ENCODE measurements at places on chromosomes 5 and 9. TPM values are rescaled to one million over a fixed set of nuclear protein-coding genes. Genes with fewer than 3 reads are reported as not detected.

DNA sequence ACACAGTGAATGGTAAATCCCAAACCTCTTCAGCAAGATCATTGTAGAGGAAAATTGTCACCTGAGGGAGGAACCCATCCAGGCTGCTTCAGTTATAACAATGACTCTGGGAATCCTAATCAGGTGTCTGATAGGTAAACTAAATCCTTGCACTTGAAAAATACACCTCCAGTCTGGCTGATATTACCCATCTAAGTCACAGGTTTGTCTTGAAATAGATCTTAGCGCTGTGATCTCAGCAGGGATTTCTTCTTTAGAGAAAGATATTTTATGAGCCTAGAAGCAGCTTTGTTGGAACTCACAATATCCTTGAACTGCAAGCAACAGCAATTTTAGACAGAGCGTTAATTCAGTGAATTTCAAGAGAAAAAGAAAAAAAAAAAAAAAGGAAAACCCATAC is 149.7 kb downstream of the SGCD start:
- DNase-seq = no peak

OCLN gene
- total RNA-seq = 10.3 TPM

RAD1 gene
- 22.3 TPM for total RNA-seq

DNA sequence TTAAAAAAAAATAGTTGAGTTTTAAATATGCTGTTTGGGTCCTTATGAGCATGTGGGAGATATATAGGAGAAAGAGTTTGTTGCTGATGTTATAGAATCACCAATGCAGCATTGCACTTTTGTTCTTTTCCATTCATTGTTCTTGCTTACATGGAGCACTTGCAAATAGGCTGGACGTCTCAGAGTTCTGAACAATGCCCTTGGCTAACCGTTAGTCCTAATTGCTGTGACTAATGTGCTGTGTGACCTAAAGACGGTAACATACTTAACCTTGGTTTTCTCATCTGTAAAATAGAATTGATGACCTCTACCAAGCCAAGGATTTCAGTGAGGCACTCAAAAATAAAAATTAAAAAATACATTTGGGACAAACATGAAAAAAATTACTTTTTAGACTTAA is 29.8 kb downstream of the PIK3R1 start:
- no peak for DNase-seq

DNA sequence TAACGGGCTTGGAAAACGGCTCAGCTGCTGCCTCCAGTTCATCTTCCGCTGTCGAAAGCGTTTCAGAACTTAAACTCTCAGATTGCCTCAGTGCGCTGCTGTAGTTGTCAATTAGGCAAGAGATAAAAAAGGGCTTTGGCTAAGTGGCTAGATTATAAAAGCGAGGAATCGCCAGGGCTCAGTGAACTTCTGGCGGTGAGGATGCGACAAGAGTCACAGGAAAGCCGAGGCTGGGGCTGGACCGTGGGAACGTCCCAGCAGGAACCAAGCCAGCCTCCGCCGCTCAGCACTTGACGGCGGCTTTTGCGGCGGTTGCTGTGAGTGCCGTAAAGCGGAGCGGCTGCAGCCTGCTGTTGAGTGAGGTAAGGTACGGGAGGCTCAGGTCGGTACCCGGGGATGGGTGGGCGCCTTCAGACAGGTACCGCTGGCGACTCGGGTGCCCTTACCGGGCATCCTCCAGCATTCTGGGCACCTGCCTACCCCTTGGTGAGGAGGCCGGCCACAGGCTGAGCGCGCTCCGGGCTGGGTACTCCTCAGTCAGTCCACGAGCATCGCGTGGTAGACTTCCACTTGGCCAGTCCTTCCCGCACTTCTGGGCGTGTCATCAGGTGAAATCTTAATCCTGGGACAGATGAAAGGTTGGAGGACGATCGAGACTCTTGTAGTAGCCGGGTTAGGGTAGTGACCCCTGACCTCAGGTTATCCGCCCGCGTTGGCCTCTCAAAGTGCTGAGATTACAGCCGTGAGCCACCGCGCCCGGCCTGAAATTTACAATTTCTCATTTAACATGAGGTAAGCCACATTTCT is at the start of gene FKTN:
Gene FKTN, plus strand, starts transcription at position 328 of the 807 bp plus-strand sequence. CDS start 16,902 bp downstream, outside the sequence.
- peak; percentile 73 for DNase-seq

GRCh38 chr5:168679515-168679920 is 100.3 kb upstream of the PANK3 start:
- peak; percentile 70 for DNase-seq

DNA sequence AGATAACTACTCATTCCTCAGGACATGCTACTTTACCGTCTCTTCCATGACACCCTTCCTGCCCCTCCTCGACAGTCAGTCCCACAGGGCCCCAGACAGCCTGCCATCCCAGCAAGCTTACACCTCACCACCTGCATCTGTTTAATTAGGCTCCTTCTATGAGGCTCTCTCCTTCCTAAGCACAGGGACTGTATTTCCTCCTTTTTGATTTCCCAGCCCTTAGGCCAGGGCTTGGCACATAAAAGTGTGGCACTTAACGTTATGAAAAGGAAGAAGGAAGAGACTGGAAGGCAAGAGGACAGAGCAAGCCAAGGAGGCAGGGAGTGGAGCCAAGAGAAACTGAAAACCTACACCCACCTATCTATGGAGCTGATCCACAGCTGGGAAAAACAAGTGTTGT is 146.8 kb downstream of the SIL1 start:
- no peak for DNase-seq

IQGAP2 gene
- 55.5 TPM for total RNA-seq

GRCh38 chr9:68541568-68541967 is 885 bp upstream of the TMEM252 start:
- DNase-seq = no peak

- DNase-seq = no peak
Observed at GRCh38 chr5:149210968-149211490, 60.6 kb upstream of the AFAP1L1 start.

DNA sequence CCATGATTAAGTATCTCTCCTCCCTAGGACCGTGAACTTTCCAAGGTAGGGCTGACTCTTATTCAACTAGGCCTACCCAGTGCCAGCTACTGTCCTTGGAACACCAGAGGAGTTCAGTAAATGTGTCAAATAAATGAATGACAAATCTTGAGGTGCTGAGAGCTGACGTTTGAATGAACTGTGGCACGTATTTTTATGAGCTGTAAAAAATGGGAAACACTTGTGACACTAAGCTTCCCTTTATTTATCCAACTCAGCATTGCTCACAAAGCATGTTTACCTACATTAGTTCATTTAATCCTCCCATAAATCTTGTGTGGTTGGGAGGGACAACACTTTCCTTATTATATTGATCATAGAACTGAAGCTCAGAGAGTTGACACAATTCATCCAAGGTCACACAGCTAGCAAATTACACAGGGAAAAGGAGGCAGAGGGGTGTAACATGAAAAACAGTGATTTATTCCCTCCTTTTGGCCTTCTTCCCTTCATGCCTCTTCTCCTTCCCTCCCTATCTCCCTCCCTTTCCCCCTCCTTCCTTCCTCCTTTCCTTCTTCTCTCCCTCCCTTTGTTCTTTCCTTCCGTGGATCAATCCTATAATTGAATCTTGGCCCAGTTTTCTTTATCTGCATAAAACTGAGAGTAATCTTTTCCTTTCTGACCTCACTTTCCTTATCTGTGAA is 412.6 kb downstream of the DMRT2 start:
- DNase-seq = no peak
